ENCODE measurements at places on chromosomes 11 and 22.

GRCh38 chr11:120258661-120259060 is 18.7 kb downstream of the POU2F3 start:
- DNase-seq, result no peak

- DNase-seq, result no peak
Measured at GRCh38 chr11:7098235-7098832, 9.5 kb downstream of the RBMXL2 start.

DNA sequence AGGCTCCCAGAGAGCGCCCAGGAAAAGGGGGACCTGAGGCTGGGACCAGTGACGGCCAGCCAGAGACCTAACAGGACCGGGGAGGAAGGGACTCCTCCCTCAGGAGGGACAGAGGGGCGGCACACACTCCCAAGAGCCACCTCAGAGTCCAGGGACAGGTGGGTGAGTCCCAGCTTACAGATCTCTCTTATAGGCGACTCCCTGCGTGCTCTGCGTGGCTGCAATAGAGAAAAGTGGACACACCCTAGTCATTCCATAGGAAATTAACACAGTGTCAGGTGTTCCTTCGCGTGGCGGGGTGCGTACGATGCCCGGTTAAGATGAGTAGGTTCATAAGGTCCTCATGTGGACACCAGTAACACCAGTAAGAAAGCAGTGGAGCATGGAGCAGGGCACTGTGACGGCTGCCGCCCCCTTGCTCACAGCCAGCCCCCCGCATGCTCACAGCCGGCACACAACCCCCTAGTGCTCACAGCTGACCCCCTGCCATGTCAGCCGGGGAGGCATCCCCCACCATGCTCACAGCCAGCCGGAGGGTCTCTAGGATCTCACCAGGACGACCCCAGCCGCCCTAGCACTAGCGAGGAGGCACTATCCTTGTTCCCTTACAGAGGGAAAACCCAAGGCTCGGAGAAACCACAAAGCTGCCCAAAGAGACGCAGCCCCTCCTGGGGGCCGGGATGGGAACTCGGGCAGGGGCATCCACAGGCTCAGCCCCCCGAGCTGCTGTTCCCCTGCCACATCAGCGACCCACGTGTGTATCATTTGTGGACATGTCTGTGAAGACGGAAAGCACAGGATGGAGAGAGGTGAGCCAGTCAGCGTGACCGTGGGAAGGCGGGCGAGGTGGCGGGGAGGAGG is 426.8 kb downstream of the TBC1D22A start:
- no peak for DNase-seq

GRCh38 chr11:35907648-35908431 is 36.0 kb upstream of the LDLRAD3 start:
- no peak for DNase-seq

- no peak for DNase-seq
Measured at GRCh38 chr11:45087900-45088160, 58.6 kb upstream of the PRDM11 start.

- no peak for DNase-seq
Measured at GRCh38 chr11:46345881-46346484, 1.3 kb upstream of the DGKZ start.

DNA sequence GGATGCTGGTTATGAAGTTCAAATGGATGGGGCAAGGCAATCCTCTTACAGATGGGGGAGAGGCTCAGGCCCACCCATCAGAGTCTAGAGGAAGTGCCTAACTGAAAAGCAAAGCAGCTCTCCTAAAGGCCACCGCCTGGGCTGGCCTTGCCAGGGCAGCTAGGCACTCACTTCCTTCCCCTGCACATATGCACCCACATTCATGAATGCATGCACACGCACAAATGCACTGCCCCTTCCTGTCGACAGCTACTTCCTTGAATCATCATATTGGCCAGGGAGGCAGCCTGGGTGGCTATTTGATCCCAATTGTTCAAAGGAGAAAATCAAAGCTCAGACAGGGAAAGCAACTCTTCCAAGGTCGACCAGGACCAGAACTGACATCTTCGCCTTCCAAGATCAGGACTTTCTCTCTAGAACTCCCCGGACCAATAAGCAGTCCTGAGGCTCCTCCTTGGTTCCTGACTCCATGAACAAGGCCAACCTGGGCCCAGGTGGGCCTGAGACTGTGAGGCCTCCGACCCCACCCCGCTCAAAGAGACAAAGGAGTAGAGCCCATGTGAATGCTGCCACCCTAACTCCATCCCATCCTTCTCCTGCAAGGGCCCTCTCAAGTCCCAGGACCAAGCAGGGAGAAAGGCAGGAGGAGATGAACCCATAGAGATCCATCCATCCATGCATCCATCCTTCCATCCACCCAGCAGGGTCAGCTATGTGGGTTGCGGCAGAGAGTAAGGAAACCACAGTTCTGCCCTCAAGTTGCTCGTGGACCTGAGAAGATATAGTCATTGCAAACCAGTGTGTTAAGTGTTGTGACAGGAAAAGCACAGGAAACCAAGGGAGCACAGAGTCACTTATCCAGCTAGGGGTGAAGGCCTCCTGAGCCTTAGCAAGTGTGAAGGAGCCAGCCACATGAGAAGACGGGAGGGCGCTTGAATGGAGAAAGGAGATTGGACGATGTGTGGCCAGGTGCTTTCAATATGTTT is 35.4 kb upstream of the LMO1 start:
- DNase-seq, result no peak

- no peak for DNase-seq
Measured at GRCh38 chr22:33025675-33026074, 32.5 kb downstream of the SYN3 start.

- no peak for DNase-seq
Measured at GRCh38 chr22:42915980-42916765, 59.1 kb upstream of the ARFGAP3 start.

DNA sequence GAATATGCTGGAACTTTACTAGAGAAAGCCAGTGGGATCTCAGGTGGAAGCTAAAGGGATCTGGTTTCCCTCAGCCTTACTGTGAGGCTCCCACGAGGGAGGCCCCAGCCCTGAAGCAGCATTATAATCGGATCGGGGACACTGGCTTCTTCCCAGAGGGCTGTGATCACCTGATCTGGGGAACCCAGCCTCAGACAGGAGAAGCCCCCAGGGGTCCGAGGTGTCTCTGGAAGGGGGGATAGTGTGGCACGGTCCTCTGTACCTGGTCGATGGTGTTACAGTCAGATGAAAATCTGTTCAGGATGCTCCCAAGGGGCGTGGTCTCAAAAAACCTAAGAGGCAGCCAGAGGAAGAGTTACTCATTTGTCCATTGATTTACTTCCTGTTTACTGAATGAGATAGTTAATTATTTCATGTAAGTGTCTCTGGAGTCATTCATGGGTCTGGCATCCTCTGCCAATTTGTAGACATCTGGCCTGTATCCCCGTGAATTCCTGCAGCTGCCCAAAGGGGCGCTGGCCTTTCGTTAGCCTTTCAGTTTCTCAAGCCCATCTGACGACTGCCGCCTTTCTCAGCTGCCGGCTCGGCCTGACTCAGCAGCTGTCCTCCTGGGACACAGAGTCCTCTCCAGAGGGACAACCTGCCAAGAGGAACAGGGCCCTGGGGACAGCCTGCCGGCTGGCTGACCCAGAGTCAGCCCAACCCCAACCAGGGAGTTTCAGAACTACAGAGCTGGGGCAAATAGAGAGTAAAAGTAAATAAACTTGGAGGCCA is 17.0 kb upstream of the KCNJ11 start:
- DNase-seq, result peak; percentile 59

DNA sequence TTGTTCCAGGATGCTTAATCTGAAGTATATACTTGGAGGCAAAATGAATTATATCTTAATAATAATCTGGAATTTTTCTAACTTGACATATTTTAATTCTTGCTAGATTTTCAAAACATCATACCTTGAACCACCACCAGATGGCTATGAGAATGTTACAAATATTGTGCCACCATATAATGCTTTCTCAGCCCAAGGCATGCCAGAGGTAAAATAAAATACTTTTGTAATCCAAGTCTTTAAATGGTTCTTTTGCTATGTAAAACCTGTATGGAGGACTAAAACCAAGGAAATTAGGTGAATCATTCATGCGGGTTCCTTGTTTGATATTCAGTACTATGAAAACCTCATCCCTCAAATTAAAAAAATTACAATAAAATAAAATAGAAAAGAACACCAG is 14.4 kb downstream of the NAALAD2 start:
- DNase-seq, result no peak

DNA sequence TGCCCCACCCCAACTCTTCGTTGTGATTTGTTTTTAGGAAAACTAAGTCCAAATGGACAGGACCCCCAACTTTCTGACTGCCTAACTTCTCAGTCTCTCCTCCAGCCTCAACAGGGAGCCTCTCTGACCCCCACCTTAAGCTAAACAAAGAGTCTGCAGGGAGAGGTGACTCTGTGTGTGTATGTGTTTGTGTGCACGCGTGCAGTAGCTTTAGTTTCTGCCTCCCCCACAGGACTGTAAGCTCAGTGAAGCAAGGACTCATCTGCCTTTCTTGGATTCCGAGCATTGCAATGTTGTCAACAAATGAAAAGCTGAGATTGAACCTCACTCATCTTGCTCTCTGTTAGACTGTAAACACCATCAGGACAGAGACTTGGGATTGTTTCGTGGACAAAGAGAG is 7.9 kb downstream of the SNAP29 start:
- no peak for DNase-seq

GRCh38 chr11:19938169-19938856 is 222.0 kb downstream of the DBX1 start:
- no peak for DNase-seq

DNA sequence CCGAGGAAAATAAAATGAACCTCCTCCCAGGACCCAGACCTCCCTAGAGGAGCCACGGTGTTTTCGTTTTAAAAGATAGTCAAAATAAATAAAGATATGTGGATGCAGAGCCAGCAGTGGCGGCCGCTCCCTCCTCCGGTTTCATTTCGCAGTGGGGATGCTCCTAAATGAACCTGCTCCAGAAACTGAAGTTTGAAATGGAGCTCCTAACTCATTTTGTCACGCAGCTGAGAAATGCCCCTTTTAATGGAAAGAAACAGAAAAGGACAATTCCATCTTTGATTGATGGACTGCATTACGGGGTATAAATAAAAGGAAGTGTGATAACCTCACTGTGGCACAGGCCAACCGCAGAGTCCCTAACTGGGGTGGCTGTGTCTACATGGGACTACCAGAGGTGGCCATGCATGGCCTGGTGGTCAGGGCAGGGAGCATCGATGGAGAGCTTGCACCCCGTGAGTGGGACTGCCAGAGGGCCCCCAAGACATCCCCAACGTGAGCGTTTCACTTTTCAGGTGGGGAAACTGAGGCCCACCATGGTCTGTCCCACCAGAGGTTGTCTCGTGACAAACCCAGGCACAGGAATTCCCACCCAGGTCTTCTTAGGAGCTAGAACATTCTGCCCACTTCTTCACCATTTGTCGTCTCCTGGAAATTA is 426.6 kb downstream of the BRD1 start:
- DNase-seq, result no peak

- DNase-seq, result peak; percentile 89
Measured at GRCh38 chr11:46936138-46937110, at the start of gene CSTPP1. TSS of gene CSTPP1 (plus strand) at chr11:46936761. CDS start at chr11:46936806, 45 bp downstream.

DNA sequence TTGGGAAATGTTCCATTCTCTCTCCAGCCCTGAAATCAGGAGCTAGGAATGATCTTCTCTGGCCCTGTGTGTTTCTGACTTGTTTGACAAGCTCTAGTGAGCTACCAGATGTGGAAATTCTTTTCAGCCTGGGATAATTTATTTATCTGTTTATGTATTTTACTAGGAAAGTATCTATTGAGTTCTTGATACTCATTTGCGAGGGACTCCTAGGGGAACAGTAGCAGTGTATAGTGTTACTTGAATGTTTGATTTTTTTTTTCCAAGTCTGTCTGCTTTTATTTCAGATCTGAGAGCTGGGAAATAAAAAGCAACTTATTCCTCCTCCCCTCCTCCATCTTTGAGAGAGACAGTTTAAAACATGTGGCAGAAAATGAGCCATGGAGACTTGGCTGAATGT is 92.5 kb downstream of the ALX4 start:
- no peak for DNase-seq

GRCh38 chr11:70156291-70157037 is 46.6 kb upstream of the FADD start:
- DNase-seq, result no peak

- no peak for DNase-seq
Measured at GRCh38 chr11:128693416-128693712, 508 bp upstream of the FLI1 start.

DNA sequence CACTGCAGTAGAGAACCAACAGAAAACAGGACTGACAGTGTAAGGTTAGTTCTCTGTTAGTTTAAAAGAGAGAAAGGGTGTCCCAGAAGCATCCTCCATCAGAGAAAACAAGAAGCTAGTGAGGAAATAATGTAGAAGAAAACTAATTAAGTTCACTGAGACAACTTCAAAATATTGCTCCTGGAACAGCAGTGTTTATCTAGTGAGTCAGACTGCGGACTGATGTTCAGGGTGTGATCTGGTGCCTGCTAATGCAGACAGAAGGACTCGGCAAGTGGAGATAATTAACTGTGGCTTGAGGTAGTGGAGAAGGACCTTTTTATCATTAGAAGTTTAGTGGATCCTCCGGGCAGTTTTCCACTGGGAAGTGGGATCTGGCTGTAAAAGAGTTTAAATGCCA is 55.4 kb downstream of the CDON start:
- DNase-seq, result no peak

GRCh38 chr11:119091966-119092879 is 7.5 kb downstream of the HMBS start:
- DNase-seq, result no peak

DNA sequence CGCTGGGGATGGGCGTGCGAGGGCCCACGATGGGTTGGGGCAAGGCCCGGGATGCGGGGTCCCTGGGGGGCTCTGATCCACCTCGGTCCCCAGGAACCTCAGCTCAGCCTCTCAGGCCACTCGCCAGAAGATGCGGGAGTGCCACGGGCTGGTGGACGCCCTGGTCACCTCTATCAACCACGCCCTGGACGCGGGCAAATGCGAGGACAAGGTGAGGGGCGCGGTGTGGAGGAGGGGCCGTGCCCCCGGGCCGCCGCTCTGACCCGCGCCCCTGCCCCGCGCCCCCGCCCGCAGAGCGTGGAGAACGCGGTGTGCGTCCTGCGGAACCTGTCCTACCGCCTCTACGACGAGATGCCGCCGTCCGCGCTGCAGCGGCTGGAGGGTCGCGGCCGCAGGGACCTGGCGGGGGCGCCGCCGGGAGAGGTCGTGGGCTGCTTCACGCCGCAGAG is 6.3 kb downstream of the PKP3 start:
- DNase-seq, result no peak

- no peak for DNase-seq
Measured at GRCh38 chr22:31958625-31959239, 14.4 kb downstream of the YWHAH start.

DNA sequence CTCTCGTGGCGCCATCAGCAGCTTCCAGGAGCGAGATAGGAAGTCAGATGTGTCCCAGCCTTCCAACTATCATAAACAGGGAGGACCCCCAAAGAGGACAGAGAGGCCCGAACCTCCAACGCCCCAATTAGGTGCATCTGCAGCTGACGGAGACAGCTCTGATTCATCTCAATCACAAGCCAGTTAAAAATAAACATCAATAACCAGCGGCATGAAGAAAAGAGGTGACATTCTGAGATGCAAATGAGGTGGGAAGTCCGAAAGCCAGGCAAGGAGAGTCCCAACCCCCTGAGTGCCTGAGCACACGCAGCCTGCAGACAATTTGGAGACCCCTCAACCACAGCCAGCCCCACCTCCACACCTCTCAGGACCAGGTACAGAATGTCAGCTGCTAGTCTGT is 28.1 kb upstream of the IGSF9B start:
- no peak for DNase-seq

All from occipital lobe (tissue), 3 donors.